Spinal cord (tissue), 10 donors: ENCODE measurements at places on chromosomes 3 and 15.
A peak's percentile ranks its signal among the peaks of the same experiment; 100 is the strongest.

- no peak for DNase-seq
These were observed 9.0 kb upstream of the STRIT1 start for GRCh38 chr3:155302481-155302880.

DNA sequence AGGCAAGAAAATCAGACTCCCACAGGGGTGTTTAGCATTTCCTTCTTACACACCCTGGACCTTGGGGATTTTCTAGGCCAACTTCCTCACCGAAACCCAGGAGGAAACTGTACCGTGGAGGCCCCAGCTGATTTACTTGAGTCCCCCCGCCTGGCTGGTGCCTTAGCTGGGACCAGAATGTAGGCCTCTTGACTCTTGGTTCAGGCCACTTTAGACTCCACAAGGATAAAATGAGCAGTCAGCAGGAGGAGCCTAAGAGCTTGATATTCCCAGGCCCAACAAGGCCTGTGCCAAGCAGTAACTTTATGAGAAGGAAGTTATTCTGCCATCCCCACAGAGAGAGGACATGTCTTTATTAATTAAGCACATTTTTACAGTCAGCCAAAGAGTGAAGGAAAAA, 4.6 kb upstream of the APBA2 start:
- DNase-seq = no peak

- no peak for DNase-seq
These were observed 130.2 kb upstream of the TOPAZ1 start for GRCh38 chr3:44111482-44111881.

GRCh38 chr15:80026310-80026709, 33.2 kb upstream of the ZFAND6 start:
- DNase-seq = no peak

- no peak for DNase-seq
These were observed 64.0 kb downstream of the KAT2B start for GRCh38 chr3:20104167-20104661.

DNA sequence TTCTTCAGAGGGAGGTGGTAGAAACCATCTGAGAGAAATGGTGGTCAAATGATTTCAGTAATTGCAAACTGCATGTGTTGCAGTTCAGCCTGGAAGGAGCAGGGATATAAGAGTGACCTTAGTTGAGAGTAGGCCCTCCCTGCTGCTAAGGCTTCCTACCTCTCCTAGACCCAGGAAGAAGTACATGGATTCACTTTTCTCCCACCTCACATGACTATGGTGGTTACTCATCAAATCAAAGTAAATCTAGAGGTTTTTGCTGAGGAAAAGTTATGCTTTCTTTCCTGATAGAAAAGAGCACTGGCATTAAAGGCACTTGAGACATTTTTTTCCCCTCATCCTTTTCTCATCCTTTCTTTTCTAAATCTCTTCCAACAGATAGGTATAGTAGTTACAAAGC, 43.2 kb upstream of the LEKR1 start:
- DNase-seq = no peak

DNA sequence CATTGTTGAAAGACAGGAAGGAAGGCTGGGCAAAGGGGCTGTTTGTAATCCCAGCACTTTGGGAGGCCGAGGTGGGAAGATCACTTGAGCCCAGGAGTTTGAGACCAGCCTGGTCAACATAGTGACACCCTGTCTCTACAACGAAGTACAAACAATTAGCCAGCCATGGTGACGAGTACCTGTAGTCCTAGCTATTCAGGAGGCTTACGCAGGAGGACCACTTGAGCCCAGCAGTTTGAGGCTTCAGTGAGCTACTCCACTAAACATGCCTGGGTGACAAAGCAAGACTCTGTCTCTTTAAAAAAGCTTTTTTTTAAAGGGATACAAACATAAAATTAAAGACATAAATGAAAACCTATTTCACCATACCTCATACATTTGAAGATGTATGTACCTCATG, 11.1 kb downstream of the SERP1 start:
- DNase-seq = no peak

GRCh38 chr15:99732124-99732750, 1.0 kb downstream of the LYSMD4 start:
- no peak for DNase-seq

GRCh38 chr3:151611419-151611818, 122.3 kb upstream of the AADACL2 start:
- no peak for DNase-seq

- DNase-seq = no peak
These were observed 47.4 kb downstream of the CHCHD4 start for GRCh38 chr3:14077310-14077709.

GRCh38 chr3:136984837-136985236, 27.1 kb downstream of the IL20RB start:
- no peak for DNase-seq

GRCh38 chr15:95448531-95449229, 881.8 kb upstream of the NR2F2 start:
- DNase-seq = no peak

- no peak for DNase-seq
These were observed 1.2 kb downstream of the OSBPL11 start for GRCh38 chr3:125594125-125594524.

DNA sequence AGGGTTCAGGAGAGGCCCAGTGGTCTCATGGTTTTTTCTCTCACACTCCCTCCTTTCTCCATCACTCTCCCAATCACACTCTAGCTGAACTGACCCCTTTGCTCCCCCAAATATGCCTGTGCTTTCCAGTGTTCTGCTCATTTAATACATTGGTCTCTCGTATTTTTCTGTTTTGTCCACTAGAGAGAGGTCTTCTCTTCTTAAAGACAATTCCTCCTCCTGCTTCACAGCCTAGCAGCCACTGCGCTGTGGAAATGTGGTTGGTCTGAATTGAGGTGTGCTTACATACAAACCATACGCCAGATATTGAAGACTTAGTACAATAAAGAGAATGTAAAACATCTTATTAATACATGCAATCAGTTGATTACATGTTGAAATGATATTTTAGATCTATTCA, 60.6 kb upstream of the XCR1 start:
- peak; percentile 77 for DNase-seq

GRCh38 chr3:59605944-59606534, 556.2 kb upstream of the CFAP20DC start:
- no peak for DNase-seq

- no peak for DNase-seq
These were observed 271.2 kb downstream of the MAGI1 start for GRCh38 chr3:65767551-65767950.

DNA sequence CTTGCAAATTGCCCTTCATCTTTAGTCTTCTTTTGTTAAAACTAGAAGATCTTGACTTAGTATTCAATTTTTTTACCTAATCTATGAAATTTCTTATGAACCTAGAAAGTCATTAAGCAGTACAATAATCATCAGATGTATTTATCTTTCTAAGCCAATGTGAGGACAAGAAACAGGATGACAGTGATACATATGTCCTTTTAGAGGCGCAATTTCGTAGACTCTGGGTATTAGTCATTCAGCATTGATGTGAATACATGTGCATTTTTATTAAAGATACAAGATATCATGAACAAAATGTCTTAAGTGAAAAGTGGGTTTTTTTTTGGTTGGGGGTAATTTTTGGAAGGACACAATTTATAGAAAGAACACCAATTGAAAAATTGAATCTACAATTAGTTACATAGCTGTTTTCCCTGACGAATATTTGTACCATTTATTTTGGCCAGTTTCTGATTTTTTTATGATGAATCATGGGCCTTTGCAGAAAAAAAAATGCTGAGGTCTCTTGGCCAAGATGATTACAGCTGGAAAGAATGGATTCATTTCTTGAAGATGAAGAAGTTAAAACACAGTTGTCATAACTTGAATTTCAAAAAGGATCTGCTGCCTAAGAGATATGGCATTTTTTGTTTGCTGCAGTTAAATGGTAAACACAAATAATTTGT, 48.9 kb upstream of the AGTR1 start:
- no peak for DNase-seq

DNA sequence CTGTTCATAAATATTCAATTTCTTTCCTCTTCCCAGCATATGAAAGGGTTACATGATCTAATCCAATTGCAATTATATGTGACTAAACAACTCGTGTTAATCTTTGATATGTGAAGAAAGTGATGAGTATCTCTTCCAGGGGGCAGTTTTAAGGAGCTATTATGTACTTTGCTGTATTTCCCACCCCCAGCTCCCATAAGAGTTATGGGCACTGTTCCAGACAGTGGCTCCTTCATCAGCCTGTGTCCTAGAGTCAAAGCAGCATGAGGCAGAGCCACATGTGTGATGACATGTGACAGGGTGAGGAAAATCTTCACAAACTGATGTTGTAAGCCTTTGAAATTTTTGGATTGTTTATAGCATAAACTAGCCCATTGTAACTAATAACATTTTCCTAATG, 315.4 kb downstream of the DIPK2A start:
- DNase-seq = no peak

DNA sequence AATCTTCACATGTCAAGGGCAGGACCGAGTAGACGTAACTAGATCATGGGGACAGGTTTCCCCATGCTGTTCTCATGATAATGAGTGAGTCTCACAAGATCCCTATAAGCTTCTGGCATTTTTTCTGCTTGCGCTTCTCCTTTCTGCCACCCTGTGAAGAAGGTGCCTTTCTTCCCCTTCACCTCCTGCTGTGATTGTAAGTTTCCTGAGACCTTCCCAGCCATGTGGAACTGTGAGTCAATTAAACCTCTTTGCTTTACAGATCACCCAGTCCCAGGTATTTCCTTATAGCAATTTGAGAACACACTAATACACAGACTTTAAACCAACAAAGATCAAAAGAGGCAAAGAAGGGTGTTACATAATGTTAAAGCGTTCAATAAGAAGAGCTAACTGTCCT, 156.6 kb upstream of the UBE2E2 start:
- DNase-seq = no peak

- no peak for DNase-seq
These were observed 113.8 kb upstream of the CCDC54 start for GRCh38 chr3:107263269-107264021.

DNA sequence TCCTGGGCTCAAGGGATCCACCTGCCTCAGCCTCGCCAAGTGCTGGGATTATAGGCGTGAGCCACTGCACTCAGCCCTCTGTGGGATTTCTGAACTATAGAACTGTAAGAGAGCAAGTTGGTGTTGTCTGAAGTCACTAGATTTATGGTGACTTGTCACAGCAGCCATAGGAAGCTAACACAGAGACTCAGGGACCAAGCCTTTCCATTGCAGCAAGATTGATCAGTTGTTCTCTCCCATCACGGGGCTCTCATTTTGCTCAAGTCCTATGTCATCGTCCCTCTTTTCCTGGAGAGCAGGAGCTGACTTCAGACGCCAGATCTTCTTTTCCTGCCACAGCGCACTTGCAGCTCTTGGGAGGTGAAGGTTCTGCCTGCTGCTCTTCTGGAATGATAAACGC, 61.0 kb downstream of the APBA2 start:
- no peak for DNase-seq

- no peak for DNase-seq
These were observed 17.8 kb downstream of the EDEM1 start for GRCh38 chr3:5205165-5205941.

- peak; percentile 77 for DNase-seq
These were observed 225.6 kb upstream of the TLE3 start for GRCh38 chr15:70323111-70323851.

DNA sequence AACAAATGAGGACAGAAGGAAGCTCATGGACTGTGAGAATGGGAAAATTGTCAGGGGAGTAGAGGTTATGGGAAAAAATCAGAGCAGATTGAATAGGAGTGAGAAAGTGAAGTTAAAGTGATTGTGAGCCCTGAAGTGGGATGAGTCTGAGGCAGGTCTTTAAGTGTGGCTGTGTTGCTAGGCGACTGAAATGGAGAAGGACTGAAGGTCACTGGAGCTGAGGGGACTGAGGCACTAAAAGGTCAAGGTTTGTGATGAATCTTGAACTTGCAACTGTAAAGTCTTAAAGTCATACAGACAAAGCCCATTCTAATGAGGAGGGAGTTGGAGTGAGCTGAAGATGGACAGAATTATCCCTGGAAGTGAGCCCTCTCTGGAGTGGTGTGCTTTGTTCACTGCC, 518.9 kb downstream of the TUSC7 start:
- DNase-seq = no peak

DNA sequence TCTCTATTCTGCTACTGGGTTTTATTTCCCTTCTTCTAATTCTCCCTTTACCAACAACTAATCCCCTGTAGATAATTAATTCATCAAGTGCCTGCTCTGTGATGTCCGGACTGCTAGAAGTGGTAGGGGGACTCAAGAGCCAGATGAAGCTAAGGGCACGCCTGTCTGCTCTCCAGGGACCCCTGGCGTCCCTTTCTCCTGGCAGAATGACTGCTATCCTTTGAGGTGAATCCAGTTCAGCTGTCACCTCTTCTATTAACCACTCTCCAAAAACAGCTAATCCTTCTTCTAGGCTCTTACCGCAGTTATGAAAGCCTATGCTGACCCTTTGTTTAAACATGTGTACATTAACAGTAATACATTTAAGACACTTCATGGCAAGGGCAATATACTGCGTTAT, 1.4 kb upstream of the CHRNA7 start:
- no peak for DNase-seq

DNA sequence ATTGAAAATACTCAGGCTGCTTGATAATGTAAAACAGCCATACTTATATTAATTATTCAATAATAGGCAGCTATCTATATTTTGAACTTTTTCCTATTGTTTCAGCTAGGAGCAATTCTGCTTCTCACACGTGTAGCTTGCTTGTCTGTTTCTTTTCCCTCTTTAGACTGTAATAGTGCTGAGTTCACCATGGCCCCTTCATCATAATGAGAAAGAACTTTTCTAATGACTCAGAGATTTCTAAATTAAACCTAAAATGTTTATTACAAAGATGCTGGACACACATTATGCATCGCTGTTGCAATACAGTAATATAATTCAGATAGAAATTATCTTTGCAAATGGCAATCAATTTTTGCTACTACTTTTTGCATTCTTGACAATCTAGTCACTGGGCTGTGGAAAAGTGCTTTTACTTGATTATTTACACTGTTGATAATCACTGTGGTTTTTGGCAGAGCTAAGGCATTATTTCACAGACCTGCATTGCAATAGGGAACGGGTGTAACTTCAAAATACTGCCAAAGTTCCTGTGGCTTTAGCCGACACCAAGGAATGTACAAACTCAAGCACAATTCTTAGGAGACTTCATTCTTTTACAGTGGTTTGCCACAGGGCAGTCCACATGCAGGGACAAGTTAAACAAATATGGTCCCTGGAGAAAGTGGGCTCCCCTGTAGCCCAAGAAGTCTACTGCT, 281.0 kb upstream of the TBL1XR1 start:
- no peak for DNase-seq

GRCh38 chr3:122066331-122067213, 11.4 kb downstream of the CD86 start:
- DNase-seq = no peak
